ENCODE measurements at places on chromosomes 2 and 18.

GRCh38 chr18:34911661-34912384, 129.4 kb upstream of the MAPRE2 start:
- no peak for DNase-seq

- no peak for DNase-seq
These were observed 31.6 kb downstream of the GBX2 start for GRCh38 chr2:236136538-236136937.

DNA sequence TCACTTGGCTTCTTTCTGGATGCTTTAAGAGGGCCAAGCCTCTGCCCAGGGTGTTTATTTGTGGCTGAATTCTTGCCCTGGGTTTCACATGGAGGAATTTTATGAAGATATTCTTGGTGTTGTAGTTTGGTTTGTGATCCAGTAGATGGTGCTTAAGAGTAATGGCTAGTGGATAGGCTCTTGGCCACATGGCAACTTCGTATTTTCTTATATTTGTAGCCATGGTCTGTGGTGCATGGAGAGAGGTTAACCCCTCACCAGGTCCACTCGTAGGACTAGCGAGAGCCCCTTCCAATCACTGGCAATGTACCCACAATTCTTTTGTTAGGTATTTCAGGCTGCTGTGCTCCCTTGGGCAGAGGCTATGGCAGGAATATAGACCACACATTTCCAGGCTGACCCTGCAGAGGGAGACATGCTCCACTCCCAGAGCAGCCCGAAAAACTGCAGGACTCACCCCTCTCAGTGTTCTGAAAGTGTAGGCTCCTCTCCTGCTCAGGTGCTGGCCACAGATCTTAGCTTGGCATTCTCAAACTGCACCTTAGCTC, 582.1 kb upstream of the SETBP1 start:
- no peak for DNase-seq

DNA sequence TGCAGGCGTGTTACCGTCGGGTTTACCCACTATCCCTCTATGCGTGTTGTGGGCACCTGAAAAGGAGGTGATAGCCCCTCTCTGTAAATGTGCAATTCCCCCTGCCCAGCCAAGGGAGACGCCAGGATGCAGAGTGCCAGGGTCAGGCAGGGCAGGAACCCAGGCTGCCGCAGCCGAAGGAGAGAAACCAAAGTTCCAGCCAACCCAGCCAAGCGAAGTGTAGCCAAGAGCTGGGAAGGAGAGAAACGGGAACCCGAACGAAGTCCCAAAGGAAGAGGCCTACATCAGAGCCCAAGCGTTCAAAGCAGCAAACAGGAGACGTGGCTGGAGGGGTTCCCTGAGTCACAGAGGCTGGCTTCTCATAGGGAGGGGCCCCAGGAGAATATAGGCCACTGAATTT, 24.2 kb upstream of the SPR start:
- no peak for DNase-seq

DNA sequence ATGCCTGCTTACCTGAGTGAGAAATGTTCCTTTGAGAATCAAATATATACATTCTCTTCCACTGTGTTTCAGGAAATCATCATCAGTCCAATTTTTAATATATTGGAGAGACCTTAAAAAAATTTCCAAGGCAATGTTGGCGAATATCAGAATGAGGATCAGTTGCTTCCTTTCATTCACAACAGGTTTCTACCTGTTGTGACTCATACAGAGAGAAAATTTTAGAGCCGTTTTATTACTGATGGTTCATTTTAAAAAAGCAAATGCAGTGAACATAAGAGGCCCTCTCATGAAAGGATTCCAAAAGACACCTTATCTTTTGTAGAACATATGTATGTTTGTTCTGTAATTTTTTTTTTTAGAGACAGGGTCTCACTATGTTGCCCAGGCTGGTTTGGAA, 42.0 kb downstream of the TTC39C start:
- DNase-seq: no peak

DNA sequence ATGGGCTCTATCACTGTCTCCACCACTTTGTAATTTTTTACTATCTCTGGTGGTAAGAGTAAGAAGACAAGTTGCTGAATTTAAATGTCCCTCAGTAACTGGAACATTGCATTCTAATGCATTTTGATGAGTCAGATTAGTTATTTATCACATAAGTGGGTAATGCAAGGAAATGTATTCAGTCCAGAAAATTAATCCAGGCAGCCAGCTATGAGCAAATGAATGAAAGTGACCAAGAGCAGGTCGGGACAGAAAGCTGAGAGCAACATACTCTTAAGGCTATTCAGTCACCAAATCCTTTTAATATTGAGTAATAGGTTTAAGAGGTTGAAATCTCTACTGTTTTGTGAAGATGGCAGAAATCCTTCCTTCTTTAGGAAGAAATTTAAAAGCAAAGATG, 265.5 kb upstream of the PARD3B start:
- no peak for DNase-seq

- no peak for DNase-seq
These were observed 5.6 kb upstream of the SGPP2 start for GRCh38 chr2:222418739-222419138.

DNA sequence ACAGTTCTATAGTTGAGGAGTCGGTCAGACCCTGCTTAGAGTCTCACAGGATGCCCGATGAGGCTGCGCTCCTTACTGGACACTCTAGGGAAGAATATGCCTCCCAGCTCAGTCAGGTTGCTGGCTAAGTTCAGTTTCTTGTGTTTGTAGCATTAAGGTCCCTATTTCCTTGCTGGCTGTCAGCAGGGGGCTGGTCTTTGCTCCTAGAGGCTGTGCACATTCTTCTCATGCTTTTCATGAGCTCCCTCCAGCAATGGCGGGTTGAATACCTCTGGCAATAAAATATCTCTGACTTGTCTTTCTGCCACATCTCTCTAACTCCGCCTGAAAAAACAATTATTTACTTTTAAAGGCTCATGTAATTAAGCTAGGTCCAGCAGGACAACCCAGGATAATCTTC, 79.4 kb upstream of the DNAJC10 start:
- no peak for DNase-seq

- no peak for DNase-seq
These were observed 51.3 kb upstream of the SLC35F5 start for GRCh38 chr2:113807721-113808120.

DNA sequence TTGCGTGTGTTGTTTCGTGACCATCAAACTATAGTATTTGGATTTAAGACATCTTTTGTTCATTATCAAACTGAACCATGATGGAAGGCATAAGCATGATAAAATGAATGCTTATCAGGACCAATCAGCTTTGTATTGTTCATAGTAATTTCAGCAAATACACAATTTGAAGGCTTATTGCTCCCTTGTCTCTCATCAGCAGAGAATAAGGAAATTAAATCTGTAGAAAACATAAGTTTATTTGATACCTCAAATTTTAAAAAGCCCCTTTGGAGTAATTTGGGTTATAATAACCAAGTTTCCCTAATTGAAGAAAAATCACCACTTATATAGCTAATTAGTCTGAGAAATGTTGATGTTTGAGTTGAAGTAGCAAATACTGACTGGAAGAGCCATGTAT, 705.7 kb downstream of the NUP35 start:
- no peak for DNase-seq

- DNase-seq: no peak
These were observed 135.8 kb upstream of the APCDD1 start for GRCh38 chr18:10318691-10318970.

DNA sequence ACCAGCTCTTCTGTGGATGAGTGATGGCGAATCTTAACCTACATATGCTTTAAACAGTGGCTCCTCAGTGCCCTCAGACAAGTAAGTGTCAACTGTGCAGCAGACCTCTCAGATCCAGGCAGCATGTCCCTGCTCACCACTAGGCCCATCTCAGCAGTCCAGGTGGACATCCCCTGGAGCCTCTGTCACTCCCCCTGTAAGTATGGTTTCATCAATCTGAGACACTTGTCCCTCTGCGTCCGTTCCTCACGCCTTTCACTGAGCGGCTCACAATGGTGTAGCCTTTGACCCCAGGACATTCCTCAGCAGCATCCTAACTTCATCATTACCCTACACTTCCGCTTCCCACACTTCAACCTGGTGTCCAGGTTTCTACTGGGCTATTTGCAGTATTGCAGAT, 69.3 kb upstream of the RALBP1 start:
- DNase-seq: no peak

DNA sequence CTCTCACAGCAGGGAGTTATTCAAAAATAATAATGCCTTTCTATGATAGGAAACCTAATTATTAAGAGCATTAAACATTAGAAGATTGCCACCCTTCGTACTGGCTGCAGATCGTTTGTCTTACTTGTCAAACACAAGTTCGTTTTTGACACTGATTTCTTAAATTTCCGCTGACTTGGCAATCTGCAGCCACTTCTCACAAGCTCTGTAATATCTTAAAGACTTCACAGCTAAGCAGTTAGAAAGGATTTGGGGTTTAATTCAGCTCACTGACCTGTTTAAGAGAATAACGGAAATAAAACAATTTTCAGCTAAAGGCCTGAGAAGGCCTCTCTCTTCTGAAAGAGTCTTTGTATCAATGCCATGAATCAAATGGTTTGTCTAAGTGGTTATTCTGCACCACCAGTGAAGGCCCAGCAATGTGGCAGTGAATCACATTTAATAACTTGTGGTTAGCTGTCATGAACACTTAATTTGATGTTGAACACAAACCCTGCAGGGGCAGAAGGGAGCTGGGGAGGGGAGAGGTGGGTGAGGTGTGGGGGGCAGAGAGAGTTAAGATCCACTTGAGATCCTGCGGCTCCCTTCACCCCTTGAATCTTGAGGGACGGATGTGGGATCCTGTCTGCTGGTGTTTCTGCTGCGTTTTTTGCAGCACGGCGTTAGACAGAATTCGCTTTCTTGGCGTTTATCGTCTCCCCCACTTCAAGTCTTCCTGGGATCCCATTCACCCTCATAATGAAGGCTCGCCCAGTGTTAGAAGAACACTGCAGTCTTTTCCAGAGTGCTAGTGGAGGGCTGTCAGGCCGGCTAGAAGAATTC, 145.4 kb upstream of the SATB2 start:
- DNase-seq: no peak

DNA sequence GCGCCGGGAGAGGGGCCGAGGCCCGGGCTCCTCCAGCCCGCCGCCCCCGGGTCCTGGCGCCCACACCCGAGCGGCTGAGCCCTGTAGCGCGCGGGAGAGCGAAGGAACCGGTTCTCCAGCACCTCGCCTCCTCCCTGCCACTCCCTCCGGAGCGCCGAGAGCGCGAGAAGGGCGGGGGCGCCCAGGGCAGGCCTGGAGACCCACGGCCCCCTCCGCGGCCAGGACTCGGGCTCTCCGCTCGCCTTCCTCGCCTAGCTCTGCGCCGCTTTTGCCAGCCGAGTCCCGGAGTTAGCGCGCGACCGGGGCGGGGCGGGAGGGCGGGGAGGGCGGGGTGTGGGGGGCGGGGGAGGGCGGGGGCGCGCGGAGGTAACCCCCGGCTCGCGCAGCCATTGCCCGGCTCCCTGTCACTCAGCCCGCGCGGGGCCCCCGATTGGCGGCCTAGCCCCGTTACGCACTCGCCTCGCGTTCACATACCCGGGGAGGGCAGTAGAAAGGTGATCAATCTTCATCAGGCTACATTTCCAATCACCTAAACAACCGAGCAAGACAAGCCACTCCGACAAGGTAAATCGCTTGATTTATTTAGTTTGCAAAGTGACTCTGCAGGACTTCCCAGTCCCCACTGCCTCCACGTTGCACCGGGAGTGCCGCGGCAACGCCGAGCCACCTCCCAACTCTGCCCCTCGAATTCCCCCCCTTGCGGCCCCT, at the start of gene OTX1:
TSS of gene OTX1 (plus strand) at position 497 of the 708 bp plus-strand sequence. CDS start 2,161 bp downstream, outside the sequence.
- DNase-seq: no peak

- DNase-seq: no peak
These were observed 123.0 kb downstream of the MTX2 start for GRCh38 chr2:176392249-176392648.

- no peak for DNase-seq
These were observed 49.9 kb upstream of the RNU4ATAC start for GRCh38 chr2:121480826-121481225.

DNA sequence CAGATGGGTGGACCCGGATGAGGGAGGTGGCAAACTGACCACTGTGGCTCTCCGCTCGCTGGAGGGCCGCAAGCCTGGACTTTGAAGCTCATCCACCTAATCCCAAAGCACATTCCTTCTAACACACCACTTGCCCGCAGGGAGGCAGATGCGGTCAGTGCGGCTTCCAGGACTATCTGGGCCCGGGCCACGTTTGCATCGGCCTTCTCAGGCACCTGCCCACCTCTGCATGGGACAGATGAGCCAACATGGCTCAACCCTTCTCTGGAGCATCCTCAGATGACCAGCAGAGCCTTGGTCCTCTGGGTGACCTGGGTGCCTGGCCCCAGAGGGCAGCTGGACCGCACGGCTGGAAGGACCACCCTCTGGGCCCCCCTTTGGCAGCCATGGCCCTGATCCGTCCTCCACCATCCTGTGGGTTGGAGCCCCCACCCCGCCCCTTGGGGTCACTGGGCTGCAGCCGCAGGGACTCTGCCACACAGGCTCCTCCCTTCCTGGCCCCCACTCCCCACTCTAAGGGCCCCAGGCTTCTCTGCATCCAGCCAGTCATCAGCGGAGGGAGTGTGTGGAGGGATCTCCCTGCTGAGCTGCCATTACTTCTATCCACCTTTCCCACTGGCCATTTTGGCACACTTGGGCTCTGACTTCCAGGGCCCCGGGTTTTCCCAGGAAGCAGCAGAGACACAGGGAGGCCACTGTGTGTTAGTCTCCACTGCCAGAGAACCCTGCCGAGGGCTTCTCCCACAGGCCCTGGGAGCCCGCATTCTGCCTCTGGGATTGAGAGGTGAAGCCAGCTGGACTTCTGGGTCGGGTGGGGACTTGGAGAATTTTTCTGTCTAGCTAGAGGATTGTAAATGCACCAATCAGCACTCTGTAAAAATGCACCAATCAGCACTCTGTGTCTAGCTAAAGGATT, 12.3 kb downstream of the HDAC4 start:
- DNase-seq: no peak

DNA sequence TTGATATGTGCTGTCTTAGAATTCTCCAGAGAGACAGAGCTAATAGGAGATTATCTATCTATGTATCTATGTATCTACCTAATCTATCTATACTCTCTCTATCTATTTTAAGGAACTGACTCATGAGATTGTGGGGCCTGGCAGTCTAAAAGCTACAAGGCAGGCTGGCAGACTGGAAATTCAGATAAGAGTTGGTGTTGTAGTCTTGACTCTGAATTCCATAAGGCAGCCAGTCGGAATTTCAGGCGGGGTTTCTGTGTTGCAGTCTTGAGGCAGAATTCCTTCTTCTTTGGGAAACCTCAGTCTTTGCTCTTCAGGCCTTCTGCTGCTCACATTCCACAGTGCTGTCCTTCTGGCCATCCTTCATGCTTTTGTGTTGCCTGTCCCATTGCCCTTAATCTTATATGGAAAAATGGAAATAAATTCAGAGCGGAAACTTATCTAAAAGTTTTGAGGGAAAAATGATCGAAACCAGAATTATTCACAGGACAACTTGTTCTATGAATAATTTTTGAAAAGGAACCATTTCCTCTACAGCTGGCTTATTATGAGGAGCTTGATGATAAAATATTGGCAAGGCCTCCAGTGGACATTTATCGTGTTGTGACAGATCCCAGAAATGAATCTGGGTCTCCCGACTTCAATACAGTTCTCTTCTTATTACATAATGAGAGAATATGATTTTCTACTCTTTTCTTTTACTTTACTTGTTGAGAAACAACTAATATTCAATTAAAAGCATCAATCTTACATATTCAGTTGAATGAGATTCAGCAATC, 10.8 kb downstream of the IL1RL1 start:
- no peak for DNase-seq

All from stimulated activated naive CD4-positive, alpha-beta T cell (primary cell).